ENCODE measurements at places on chromosomes 7 and 10.

DNA sequence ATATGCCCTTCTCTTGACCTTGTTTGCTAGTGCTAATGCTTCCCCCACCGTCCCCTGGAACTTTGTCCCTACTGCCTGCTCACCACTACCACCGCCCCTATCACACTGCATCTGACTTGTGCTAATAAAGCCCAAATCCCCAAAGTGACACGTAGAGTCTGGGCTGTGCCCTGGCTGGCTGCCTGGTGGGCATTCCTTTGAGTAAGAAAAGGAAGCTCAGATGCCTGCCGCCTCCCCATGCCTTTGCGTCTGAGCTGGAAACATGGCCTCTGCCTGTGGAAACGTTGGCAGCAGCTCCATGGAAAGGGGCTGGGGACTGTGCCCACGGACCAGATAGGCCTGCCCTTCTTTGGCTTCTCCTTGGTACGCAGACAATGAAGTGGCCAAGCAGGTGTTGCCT lies 138.3 kb downstream of the CYP26A1 start:
- DNase-seq: no peak

- DNase-seq: no peak
Observed at GRCh38 chr7:134741907-134742635, 37.4 kb upstream of the CALD1 start.

- no peak for DNase-seq
Observed at GRCh38 chr10:1411451-1411850, 325.9 kb downstream of the ADARB2 start.

DNA sequence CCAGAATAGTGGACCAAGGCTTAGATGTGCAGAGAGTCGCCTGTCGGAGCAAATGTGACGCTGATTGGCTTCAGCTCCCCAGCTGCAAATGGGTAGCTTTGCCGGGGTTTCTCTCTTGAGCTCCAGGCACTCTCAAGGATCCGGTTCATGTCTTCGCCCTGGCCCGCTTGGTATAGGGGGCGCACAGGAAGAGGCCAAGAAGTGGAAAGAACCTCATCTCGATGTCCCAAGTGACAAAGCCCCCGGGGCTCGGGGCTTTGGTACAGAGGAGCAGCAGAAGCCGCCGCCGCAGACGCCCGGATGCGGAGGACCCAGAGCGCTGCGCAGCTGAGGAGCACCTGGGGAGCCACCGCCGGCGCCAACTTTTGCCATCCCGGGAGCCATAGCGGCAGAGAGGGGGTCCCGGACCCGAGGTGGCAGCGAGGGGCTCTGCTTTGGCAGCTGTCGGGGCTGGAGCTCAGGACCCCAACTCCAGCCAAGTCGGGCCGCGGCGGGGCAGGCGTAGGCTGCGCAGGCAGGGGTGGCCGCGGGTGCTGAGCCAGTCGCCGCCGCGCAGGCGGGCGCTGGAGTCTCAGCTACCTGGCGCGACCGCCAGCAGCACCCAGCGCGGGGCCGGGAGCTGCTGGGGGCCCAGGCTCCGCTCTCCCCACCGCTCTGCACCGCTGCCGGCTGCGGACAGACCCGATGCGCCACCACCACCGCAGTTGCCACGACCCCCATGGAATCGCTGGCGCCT lies 466.6 kb downstream of the XPNPEP1 start:
- DNase-seq: no peak

- no peak for DNase-seq
Observed at GRCh38 chr10:102322914-102323313, 72.6 kb upstream of the NFKB2 start.

DNA sequence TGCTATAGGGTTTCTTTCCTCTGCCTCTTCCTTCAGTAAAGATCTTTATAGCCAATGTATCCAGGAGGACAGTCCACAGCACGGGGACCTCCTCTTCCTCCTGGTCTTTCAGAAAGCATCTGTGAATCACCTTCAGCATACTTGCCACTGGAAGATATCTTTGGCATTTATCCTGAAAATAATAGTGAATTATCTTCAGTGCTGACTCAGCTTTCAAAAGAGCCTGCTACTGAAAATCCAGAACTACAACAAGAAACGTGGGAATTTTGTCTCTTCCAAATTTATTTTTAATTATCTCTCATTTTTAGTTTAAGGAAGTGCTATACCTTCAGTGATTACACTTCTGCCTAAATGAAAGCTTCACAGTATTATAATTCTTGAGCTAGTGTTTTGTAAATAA lies 7.6 kb upstream of the UNC5B start:
- no peak for DNase-seq

DNA sequence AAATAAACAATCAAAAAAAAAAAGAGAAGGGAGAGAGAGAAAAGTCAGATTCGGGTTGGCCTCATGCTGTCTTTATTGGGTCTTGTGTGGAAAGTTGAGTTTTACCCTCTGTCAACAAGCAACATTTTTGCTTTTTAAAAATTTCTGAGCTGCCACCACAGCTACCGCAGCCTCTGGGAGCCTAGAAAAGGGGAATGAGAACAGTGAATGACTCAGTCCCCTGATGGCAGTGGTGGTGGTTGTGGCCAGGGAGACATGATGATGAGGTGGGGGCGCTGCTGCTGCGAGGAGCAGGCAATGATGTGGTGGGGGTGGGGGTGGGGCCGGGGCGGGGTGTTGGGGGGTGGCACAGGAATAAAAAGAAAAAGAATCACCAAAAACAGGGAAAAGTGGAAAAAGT lies 20.0 kb upstream of the CREB3L2 start:
- no peak for DNase-seq

DNA sequence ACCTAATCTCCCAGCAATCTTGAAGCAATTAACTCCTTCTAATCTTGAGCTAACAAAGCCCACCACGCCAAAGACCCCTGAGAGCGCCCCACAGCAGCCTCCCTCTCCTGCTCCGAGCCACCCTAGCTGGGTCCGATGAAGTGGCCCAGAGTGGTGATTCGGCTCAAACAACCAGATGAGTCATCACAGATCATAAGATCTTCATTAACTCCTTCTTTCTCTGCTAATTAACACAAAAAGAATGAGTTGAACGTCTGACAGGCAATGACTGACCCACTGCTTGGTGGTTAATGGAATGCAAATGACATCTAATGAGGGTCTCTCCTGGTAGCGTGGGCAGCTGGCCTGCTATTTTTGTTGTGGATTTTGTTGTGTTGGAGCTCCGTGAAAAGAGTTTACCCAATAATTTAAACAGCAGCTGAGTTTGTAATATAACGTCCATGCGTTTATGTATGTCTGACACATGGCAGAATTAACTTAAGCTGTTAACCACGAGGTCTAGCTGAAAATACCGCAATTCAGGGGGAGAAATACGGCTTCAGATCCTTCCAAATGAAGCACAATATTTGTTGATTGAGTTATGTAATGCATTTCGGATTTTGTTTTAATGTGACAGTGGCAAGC lies 161.4 kb downstream of the RAB11FIP2 start:
- no peak for DNase-seq

- DNase-seq: no peak
Observed at GRCh38 chr7:109836016-109836415, 1254.9 kb upstream of the LRRN3 start.

GRCh38 chr7:148303295-148304082 lies 287.1 kb upstream of the C7orf33 start:
- no peak for DNase-seq

DNA sequence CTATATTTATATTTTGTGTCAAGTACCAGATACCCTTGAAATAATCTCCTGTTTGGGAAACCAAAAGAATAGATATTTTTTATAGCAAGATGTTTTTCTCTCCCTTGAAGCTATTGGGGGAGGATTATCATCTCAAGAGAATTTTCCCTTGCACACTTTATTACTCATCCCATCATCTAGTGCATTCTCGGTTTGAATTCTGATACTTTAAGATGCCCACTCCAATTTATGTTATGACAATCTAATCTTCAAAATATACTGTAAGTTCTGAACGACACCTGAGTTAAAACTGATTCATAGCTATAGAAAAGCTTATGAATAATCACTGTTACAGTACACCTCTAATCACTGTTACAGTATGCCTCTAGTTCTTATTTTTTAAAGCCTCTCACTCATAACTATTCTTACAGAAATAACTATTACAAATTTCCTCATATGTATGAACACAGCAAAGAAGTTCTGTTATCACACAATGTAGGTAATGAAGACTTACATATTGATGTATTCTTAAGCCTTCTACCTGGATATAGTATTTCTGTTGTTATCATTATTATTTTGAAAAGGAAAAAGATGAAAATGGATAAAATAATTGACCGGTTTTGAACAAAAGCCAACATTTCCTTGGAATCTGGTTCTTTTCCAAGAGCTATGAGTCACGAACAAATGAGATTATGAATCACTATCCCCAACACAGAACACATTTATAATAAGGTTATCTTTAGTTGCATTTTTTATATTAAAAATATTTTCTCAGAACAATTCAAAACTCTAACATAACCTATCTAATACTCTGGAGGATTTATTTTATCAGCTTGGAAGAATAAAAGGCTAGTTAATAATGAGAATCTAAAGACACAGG lies 72.3 kb upstream of the FAM13C start:
- DNase-seq: no peak

DNA sequence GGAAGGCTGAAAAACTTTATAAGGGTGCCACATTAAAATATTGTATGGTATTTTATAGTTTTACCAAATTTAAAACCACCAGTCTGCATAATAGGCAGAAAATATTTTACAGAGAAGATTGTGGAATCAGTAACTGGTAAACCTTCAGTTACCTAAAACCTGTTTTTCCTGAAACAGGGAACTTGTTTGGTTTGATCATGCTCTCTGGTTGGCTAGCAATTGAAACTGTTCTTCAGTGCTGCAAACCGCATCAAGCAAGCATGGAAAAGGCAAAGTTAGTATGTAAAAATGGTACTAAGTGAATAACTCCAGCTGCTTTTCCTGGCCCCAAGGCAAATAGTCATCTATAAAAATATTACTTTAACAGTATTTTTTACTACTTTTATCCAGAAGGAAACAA lies 316.9 kb upstream of the LRRN3 start:
- DNase-seq: no peak

GRCh38 chr7:55255496-55256445 lies 109.4 kb upstream of the LANCL2 start:
- peak; percentile 38 for DNase-seq

DNA sequence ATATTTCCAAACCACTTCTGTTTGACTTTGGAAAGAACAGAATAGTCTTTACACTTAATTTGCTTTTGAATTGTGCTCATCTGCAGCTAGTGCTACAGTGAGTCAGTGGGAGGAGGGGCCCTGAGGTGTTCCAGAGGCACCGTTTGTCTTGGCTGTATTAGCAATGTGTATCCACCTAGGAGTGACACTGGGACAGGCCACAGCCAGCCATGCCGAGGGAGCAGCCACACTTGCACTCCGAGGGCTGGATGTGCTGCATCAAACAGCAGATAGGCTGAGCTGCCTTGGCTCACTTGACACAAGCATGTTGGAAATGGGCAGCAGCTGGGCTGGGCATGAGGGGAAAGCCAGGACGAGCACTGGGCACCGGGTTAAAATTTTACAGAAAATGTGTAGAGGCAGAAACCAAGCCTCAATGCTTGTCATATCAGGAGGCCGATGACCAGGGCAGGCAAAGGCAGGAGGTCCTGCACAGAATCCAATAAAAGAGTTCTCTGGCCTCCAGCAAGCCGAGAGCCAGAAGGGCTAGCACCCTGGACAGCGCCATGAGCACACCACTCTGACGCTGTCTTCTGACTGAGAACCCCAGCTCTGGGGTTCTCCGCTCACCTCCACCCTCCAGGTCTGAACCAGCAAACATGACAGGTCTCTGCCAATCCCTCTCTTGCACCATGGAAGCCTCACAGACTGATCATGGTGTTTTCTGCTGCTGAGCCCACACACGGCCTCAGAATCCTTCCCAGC lies 163.3 kb downstream of the GRID1 start:
- no peak for DNase-seq

DNA sequence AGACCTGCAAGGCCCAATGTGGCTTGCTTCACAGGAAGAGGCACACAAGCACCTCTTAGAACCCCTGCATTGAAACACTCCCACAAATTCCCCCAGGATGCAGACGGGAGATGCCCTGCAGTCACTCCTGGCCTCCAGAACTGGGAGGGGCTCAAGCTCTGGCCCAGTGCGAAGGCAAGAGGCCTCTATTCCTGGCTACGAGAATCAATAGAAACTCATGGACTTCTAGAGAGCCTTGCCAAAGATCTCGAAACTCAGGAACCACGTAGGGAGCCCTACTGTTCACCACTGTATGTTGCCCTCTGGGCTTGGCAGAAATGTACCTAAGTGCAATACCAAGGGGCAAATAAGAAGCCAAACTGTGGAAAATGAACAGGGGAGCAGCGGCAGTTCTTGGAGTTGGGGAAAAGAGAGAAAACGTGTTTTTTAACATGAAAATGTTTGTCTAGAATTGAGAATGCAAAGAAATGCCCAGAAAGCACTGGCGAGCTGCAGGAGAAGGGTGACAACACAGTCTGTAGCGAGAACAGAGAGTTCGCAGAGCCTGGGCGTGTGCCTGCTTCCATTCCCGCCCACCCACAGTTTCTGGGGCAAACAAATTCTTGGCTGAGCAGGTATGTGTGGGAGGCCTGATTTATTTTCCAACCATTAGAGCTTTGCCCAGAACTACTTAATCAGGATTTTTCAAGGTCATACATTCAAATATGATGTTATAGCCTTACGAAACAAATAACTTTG lies 260.5 kb upstream of the KLF14 start:
- no peak for DNase-seq

DNA sequence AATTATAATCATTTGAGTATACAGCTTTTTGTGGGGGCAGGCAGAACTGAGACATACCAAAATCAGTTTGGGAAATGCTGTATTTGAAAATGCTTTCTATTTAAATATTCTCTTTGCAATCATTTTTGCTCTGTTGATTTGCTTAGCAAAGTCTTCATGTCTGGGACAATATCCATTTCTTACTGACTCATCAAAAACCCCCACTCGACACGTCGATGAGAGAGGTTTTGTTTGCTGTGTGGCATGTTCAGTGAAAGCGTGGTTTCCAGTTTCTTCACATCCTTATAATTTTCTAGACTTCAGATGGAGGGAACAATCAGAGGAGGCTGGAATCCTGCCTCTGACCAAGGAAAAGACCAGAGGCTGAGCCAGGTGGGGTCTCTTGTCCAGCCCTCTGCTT lies 28.9 kb downstream of the HTRA1 start:
- no peak for DNase-seq

GRCh38 chr10:55137063-55137462 lies 336.0 kb upstream of the PCDH15 start:
- no peak for DNase-seq

DNA sequence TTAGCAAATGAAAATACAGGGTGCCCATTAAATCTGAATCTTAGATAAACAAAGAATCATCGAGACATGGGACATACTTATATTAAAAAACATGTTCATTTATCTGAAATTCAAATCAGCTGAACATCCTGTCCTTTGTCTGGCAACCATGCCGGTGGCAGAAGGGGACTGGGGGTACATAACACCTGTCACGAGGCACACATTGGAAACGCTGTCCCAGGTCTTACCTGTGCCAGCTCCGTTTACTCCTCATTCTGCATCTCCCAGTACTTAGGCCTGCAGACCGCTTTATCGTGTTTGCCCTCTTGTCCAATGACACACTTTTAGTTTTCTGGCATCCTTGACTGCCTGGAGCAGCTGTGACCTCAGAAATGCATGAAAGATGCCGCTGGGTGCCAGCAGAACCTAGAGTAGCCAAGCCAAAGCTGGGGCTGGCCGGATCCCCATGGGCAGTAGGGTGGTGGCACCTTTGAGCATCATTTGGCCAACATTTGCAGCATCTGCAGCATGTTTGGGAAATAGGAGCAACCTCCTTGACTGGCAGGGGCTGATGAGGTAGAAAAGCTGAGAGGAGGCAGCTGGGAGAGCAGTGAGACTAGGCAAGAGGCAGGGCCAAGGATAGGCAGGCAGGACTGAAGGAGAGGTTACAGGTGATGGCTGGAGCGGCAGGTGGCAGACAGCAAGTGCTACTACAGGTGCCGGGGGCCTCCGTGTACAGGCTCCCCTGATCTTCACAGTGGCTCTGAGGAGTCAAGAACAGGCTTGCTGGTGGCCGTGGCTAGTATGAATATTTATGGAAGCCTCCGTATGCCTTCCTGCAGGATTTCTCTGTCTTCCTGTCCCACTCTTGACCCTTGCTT lies 62.3 kb upstream of the BTBD16 start:
- DNase-seq: no peak

All from activated gamma-delta T cell (primary cell).